Left forelimb (tissue), 1 donor: ENCODE measurements at places on chromosomes 12 and 14.

DNA sequence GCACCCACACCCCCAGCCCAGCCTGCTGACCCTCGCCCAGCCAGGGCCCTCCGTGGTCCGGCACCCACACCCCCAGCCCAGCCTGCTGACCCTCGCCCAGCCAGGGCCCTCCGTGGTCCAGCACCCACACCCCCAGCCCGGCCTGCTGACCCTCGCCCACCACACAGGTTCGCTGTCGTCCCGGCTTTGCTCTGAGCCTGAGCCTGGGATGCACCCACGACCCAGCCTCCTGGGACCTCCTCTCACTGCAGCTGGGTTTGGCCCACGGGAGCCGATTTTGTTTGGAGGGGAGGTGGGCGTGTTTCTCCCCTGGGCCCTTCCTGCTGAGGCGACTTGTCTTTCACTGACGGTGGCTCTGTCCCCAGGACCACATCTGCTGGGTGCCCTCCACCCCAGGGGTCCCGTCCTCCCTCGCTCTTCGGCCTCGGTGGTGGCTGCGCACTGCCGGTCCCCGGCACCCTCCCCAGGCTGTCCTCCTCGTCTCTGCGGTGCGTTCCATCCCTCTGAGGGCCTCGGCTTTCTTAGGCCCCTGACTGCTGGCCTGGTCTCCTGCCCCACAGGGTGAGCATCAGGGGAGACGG lies 83.8 kb downstream of the GALNT9 start:
- DNase-seq: no peak

DNA sequence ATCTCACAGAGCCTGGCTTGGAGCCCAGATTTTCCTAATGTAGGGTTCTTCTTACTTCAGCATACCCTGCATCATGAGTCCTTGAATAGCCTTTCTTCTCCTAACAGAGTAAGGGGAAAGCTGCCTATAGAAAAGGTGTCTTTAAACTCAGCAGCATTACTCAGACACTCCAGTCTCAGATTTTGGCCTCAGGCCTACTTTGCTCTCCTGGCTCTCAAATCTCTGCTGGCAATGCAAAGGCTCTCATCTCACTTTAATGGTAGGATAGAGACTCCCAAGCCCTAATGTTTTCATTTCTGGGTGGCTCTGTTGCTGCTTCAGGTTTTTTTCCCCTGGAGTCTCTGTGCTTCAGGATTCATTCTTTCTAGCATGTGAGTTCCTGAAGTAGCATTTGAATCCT lies 9.1 kb upstream of the NKX2-8 start:
- DNase-seq: no peak

DNA sequence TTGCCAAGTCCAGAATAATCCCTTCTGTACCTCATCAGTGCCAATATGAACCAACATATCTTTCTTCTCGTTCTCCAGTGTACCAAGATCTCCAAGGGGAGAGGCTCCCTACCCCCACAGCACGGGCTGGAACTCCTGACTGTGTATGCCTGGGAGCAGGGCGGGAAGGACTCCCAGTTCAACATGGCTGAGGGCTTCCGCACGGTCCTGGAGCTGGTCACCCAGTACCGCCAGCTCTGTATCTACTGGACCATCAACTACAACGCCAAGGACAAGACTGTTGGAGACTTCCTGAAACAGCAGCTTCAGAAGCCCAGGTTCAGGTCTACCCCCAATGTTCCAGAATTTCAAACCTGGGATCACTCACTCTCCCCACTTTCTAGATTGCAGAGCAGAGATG lies 10.5 kb upstream of the OAS2 start:
- DNase-seq: no peak

DNA sequence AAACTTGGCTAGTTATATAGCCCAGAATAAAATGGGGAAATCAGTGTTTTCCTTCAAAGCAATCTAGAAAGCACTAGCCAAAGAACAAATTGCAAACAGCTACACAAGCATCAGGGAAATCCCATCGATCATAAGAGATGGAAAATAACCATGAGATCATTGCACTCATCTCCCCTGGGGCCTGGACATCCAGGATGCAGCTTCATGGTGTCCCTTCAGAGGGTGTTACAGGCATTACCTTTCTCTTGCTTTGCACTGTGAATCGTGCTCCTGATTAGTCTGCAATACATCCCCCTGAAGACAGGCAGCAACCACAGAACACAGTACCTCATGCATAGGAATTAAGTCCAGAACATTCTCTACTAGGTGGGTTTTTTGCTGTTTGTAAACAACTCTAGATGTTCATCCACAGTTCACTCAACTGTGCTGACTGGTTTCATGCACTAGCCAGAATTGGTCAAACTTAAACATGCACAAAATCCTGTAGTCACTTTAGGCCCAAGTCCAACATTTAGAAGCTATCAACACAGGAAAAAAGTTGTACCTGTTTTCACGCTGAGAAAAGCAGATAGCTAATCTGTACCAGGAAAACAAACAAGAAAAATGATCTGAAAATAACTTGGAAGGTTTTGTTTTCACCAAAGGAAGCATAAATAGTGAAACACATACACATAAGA lies 120.1 kb downstream of the ZFP36L1 start:
- no peak for DNase-seq

GRCh38 chr12:79058342-79058741 lies 193.8 kb downstream of the SYT1 start:
- no peak for DNase-seq

DNA sequence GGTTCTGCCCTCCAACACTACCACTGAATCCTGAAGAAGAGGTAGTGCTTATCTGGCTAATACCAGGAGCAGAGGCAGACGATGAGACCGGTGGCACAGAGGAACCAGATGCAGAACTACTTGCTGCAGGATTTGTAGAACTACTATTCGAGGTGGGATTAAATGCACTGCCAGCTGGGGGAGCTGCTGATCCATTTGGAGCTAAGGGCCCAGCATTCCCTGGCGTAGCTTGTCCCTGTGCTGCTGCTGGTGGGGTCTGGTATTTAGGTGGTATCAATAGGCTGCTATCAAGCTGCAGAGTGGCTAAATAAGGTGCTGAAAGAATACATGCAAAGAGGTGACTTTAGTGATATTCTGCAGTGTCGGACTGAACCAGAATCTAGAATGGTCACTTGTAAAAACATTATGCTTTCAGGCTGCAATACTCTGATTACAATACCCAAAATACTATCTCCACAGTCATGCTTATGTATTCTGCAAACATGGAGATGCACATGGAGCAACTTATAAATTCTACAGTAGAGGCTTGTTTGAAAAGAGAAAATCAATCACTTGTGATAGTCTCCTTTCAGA lies 294.2 kb downstream of the MED13L start:
- DNase-seq: no peak

- DNase-seq: no peak
Observed at GRCh38 chr12:24595652-24596235, 353.2 kb downstream of the BCAT1 start.

DNA sequence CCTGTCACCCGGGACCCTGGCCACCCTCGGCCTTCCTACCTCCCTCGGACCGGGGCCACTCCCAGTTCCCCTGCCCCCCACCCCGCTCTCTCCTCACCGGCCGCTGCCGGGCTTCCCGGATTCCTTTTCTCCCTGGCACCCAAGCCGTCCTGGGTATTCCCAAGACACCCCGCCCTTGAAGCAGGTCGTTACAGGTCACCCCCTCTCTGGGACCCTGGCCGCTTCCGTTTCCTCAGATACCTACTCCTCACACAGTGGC lies 493 bp downstream of the NUMB start:
- no peak for DNase-seq

GRCh38 chr12:89461190-89461589 lies 63.4 kb downstream of the GALNT4 start:
- DNase-seq: no peak

DNA sequence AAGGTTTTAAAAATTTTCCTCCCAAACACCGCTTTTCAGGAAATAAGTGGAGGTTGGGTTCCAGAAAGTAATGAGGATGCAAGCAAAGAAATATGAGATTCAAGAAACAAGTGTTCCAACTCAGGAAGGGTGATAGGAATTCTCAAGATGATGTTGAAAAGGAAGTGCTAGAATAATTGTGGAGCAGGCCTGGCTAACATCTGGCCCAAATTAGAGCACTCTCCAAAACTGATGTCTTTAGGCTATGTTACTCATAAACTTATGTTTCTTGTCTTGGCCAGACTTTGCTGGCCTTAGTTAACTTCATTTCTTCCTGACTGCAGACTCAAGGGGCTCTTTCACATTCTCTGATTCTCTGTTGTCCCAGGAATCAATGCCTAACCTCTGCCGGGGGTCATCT lies 116.3 kb downstream of the TMTC3 start:
- no peak for DNase-seq

GRCh38 chr12:92075425-92075914 lies 70.2 kb downstream of the BTG1 start:
- no peak for DNase-seq

DNA sequence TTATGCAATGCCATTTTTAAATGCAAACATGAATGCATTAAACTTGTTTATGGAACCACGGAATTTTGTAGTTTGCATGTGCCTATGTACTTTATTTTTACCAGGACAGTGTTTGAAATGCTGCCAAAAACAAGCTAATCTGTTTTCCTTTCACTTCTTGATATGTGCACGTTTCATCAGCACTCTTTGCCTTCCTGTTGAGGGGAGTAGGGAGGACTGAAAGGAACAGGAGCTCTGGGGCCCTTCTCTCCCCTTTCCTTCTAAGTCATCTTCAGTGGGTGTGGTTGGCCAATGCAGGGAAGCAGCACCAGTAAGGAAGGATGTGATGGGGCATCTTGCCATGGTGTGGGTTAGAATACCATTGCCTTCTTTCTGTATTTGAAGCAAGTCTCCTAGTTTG lies 12.1 kb upstream of the PPP4R4 start:
- DNase-seq: no peak

- DNase-seq: no peak
Observed at GRCh38 chr12:81146228-81147225, 68.6 kb downstream of the ACSS3 start.

GRCh38 chr12:130194154-130194553 lies 31.9 kb downstream of the FZD10 start:
- no peak for DNase-seq

DNA sequence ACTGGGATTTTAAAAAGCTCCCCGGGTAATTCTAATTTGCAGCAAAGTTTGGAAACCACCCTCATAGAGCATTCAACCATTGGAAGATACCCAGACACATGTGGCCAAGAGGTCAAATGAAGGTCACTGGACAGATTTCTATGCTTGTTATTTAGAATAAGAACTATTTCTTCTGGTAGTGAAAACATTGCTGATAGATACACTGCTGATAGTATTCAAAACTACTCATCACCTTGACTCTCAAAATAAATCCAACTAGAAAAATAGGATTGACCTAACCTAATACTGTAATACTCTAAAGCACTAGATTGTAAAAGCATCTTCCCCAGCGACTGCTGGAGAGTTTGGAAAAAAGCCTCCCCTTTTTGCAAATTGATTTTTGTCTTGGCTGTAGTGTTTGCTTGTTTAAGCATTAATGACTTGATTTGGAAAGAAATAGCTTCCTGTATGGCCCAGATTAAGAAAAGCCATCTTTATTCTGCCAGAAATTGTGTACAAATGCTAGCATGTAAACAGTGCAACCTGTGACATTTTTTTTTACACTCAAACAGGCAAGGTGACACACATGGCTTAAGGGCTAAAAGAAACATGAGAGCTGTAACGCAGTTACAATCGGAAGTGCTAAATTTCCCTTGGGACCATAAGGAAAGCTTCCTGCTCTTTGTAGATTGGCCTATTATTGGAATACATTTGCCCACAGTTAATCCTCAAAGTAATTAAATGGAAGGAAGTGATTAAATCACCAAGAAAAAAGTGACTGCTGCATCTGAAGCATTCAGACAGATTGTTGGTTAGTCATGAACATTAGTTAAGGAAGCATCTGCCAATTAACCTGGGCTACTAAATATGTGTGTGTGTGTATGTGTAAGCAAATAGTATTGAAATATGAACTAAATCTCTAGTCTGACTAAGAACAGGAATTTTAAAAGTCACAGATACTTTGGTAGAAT lies 356.5 kb upstream of the ATP2B1 start:
- no peak for DNase-seq

- DNase-seq: peak; percentile 85
Observed at GRCh38 chr12:121799842-121800693, 3.7 kb upstream of the SETD1B start.

GRCh38 chr14:105272623-105273022 lies 24.3 kb downstream of the BTBD6 start:
- no peak for DNase-seq

- DNase-seq: no peak
Observed at GRCh38 chr14:90301122-90301521, 30.6 kb downstream of the NRDE2 start.

DNA sequence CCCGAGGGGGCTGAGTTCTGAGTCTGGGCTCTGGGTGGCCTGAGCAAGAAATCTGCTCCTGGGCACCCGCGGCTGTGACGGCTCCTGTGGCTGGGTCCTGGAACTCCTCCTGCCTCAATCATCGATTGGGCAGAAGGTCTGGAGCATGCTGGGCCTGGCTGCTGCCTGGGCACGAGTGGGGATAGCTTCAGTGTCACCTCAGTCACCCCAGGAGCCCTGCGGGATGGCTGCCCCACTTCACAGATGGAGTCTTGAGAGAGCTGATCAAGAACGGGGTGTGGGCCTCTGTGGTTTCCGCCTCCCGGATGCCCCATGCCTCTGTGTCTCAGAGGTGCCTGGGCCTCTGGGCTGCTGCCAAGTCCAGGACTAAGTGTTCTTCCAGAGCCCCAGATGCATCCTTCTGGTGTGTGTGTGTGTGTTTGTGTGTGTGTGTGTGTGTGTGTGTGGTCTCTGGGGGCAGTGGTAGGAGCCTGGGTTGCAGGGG lies 185.6 kb upstream of the C14orf180 start:
- peak; percentile 65 for DNase-seq

DNA sequence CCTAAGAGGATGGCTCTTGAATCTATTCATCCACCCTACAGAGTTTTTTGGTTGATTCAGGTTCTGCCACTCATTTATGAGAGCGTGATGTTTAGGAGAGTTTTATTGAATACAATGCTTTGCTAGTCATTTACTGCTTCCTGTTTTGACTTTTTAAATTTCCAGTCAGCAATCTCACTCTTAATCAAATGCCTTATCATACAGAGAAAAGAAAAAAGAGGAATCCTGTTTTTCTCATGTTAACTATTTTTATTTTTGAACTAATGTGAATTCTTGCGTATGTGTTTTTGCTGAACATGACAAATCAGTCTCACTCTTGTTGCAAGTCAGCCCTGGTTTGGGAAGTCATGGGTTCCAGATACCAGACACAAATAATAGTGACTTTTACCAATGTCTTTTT lies 22.1 kb upstream of the LGMN start:
- DNase-seq: no peak

DNA sequence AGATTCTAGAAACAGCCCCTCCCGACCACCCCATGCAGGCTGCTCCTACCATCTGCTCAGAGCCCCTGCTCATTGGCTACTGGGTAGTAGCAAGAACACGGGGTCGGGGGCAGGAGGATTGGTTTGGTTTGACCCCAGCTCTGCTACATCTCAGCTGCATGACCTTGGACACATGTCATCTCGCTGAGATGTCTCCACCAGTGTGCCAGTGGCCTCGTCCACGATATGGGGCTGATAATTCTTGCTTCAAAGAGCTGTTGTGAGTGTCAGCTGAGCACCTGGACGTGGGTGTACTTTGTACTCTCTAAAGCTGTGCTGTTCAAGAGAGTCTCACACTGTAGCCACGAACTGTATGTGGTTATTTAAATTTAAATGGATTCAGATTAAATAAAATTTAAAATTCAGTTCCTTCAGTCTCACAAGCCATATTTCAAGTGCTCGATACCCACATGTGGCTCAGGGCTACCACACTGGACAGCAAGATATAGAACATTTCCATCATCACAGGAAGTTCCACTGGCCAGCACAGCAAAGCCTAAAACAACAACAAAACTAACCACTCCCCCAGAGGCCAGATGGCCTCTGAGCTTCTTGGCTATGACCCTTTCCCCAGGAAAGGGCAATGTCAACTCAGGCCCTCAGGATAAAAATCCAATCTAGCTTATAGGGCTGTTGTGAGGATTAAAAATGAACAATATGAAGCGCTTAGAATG lies 18.6 kb downstream of the LTBP2 start:
- DNase-seq: no peak
